ENCODE measurements at places on chromosomes 2 and 18.

DNA sequence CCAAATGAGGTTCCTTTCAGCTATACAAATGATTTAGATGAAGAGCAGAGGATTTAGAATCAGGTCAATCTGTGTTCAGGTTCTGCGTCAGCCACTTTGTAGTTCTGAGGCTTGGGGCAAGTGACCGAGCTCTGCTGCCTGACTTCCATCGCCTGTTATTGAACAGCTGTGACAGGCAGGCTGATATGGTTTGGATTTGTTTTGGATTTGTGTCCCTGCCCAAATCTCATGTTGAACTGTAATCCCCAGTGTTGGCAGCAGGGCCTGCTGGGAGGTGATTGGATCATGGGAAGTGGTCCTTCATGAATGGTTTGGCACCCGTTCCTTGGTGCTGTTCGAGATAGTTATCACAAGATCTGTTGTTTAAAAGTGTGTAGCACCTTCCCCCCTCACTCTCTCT, 18.6 kb downstream of the TYMS start:
- DNase-seq: no peak

DNA sequence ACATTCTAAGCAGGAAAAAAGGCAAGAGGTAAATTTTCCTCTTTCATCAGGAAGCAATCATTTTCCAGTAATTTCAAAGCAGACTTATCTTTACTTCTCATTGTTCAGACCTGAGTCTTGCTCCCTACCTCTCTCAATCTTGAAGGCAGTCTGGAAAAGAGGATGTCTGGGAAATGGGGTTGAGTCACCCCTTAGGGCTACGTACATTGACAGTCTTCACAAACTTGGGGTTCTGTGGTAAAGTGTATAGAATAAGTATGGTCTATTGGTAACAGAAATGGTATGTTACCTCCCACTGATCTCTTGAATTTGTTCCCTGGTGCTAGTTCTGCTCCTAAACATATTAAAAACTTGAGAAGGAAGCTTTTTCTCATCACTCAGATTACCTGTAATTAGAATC, 361.3 kb downstream of the SS18 start:
- DNase-seq: no peak

GRCh38 chr2:25041928-25042320, at the start of gene EFR3B:
Gene EFR3B, plus strand, starts transcription at chr2:25042076. Its CDS starts 237 bp downstream, at chr2:25042313.
- DNase-seq: peak; percentile 76

- no peak for DNase-seq
These were observed 7.7 kb upstream of the HS6ST1 start for GRCh38 chr2:128326346-128326745.

- no peak for DNase-seq
These were observed 25.9 kb downstream of the ZAP70 start for GRCh38 chr2:97739020-97739892.

GRCh38 chr2:37652199-37652640, 19.2 kb downstream of the CDC42EP3 start:
- DNase-seq: no peak

DNA sequence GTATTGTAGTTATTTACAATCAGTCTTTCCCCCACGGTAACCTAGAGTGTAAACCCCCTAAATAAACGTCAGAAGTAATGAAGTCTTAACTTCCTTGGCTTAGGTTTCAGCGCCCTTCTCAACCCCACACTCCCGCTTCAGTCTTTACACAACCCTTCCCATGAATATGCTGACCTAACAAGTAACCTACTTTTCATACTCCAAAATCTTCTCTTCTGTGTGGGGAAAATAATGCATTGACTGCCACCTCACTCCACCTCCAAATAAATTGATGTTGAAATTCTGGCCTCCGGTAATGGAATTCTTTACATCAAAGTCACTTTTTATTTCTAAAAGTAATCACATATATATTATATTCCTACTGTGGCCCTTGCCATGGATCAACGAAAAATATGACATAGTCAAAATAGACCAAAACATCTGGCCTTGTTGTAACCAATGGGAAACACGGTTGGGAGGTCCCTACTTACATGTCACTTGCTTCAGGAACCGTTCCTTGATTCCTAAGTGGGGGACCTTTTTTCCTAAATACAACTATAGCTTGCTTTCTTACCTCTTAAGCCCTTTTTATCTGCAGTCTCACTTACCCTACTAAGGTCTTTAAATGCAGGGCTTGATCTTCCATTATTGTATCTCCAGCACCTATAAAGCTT, 961 bp downstream of the GEN1 start:
- DNase-seq: no peak

DNA sequence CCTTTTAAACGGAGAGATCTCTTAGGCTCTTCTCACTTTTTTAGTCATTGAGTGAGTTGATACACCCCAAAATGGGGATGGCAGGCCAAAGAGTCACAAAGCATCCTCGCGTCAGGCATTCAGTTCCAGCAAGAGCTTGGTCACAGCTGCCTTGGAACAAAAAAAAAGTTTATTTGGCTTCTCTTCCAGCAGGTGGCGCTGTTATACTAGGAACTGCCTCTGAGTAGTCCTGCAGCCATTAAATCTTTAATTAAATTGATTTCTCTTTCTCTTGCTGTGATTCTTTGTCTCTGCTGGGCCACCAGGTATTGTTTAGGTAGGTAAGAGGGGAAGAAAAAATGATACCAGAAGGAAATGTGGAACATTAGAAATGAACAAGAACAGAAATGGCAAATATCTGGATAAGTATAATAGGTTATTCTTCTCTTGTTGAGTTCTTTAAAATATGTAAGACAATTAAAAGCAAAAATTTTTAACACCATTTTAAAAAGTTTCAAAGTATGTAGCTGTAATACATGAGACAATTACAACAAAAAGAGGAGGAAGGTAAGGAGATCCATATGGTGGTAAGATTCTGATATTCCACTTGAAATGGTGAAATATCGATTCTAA, 175.1 kb downstream of the GALNT1 start:
- no peak for DNase-seq

GRCh38 chr2:123826729-123827271, 198.3 kb upstream of the CNTNAP5 start:
- DNase-seq: no peak

DNA sequence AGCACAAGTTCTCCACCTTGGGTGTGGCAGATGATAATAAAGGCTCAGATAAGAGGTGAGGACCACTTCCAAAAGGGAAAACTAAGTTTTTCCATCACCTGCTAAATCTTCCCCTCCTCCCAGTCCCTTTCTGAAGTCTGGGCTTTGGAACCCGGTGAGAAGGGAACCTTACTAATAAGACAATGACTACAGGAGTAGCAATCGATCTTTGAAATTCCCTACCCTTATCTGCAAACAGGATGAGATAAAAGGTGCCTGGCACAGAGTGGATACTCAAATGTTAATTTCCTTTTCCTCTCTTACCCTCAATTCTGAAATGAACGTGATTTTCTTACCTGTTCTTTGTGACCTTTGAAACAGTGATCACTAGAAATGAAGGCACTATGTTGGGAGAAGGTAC, 69.7 kb upstream of the NARS1 start:
- no peak for DNase-seq

DNA sequence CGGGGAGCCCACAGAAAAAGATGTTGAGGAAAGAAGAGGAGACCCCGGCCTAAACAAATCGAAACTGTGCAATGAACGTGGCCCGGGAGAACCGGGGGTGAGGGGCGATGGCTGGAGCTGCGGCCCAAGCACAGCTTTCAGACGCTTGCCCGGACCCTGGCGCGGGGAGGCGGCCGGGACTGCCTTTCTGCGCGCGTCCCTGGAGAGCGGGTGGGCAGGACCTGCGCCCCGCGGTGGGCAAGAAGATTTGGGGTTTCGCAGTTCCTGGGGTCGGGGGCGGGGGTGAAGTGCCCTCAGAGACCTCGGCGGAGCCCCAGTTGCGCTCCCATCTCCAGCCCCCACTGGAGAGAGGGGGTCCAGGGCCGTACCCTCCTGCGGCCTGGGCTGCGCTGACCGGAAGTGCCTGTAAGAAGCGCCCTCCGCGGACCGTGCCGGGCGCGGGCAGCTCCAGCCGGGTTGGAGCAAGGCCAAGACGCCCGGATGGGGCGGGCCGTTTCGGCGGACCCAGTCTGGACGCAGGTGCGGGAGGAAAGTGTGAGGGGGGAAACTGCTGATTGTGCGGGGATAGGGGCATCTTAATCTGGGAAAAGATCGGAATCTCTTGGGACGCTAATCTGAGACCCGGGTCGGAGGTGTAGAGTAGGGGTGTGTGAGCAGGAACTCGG, 11.6 kb downstream of the EN1 start:
- DNase-seq: no peak

GRCh38 chr2:101162561-101163330, 11.6 kb upstream of the TBC1D8 start:
- no peak for DNase-seq

DNA sequence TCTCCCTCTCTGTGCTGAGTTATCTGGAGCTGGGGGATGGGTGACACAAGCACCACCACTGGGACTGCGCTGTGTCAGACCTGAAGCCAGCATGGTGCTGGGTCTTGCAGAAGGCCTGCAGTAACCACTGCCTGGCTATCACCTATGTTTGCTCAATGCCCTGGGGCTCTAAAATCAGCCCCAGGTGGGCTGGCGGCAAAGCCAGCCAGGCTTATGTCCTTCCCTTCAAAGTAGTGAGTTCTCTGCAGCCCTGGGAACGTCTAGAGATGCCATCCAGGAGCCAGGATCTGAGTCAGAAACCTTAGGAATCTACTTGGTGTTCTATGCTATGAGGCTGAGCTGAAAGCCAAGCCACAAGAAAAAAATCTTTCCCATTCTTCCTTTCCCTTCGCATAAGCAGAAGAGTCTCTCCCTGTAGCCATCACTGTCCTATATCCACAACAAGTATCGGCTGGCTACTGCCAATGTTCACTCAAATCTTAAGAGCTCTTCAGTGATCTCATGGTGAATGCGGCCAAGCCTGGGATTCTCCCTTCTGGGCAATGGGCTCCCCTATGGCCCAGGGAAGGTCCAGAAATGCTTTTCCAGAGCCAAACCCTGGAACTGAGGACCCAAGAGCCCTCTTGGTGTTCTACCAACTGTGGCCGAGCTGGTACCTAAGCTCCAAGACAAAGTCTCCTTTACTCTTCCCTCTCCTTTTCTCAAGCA, 248.7 kb downstream of the ZNF385B start:
- DNase-seq: no peak

- DNase-seq: no peak
These were observed 14.2 kb upstream of the L3MBTL4 start for GRCh38 chr18:6428851-6429395.

DNA sequence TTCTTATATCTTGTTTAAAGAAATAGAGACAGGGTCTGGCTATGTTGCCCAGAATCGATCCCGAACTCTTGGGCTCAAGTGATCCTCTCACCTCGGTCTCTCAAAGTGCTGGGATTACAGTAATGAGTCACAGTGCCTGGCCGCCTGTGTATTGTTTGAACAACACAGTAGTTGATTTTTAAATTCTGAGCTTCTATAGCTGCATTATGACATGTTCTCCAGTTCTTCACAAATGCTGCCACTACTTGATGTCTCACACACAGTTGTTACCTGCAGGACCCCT, 7.7 kb upstream of the RHOB start:
- DNase-seq: no peak

DNA sequence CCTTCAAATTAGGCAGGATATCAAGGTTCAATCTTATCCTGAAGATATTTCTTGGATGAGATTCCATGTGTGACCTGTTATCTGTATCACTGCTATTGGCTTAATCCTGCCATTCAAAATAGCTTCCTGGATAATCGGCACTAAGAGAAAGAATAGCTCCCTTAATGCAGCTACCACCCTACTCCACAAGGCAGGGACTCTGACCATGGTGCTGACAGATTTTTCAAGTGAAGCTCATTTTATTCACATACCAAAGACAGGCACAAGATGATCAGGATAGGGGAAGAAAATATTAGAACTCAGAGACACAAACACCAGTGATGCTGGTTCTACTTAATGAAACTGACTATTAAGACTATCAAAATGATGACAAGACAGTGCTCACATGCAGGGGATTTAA, 74.9 kb downstream of the ORC4 start:
- DNase-seq: no peak

DNA sequence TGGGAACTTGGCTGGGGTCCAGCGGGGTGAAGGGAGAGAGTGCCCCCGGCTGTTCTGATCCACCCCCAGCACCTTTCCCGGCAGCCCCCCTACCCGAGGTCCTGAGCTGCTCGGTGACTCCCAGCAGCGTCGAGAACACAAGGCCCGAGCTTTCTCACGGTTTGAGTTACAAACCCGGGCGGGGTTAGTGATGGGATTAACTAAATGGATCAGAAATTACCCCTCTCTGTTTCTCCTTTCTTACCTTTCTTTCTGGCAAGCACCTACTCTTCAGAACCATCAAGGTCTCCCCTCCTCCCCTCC, 139.4 kb upstream of the GPC1 start:
- no peak for DNase-seq

- no peak for DNase-seq
These were observed 117.5 kb downstream of the MMADHC start for GRCh38 chr2:149470046-149470445.

- DNase-seq: no peak
These were observed 1268.6 kb downstream of the LRP1B start for GRCh38 chr2:140862181-140862580.

GRCh38 chr2:188207554-188207953, 84.1 kb upstream of the GULP1 start:
- DNase-seq: no peak

DNA sequence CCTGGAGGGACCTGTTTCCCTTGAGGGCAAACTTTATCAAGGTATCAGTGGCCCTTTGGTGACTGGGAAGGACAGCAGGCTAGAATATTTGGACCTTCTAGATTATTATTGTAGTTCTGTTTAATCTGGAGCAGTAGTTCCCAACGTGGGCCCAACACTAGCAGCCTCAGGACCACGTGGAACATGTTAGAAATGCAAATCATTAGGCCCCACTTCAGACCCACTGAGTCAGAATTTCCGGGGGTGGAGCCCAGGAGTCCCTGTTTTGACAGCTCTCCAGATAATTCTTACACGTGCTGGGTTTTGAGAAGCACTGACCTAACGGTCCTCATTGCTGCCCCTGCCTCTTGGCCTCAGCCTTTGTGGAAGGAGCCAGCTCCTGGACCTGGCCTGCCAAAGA, 25.5 kb upstream of the DYNC2LI1 start:
- DNase-seq: no peak

- DNase-seq: no peak
These were observed 31.3 kb downstream of the SP140 start for GRCh38 chr2:230256733-230257332.

DNA sequence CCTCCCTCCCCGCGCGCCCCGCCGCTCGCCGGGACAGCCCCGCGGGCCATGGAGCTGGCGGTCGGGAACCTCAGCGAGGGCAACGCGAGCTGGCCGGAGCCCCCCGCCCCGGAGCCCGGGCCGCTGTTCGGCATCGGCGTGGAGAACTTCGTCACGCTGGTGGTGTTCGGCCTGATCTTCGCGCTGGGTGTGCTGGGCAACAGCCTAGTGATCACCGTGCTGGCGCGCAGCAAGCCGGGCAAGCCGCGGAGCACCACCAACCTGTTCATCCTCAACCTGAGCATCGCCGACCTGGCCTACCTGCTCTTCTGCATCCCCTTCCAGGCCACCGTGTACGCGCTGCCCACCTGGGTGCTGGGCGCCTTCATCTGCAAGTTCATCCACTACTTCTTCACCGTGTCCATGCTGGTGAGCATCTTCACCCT, 865 bp downstream of the GALR1 start:
- DNase-seq: no peak
